ENCODE measurements at places on chromosomes 13 and 19.

DNA sequence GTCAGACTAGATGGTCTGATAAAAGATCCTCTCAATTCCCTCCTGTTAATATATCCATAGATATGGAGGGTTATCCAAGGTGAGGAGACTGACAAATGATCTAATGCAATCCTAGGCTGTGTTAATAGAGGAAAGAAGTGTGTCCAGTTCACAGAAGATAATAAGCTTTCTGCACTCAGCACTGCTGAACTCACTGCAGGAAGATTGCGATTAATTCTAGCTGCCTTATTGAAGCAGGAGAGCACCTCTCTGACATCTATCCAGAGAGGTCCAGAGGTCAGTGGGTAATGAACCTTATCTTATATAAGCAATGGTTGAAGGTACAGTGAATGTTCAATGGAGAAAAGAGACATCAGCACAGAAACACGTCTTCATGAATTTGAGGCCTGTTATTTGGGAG is 75.9 kb upstream of the SLC10A2 start:
- DNase-seq = no peak
- no peaks in the 10 kb centered on the region for H3K4me1 ChIP-seq
- no peak overlapping the region for H3K27ac ChIP-seq
- H3K36me3 ChIP-seq = no peaks in the 10 kb centered on the region
- no peak overlapping the region for H3K4me3 ChIP-seq

GRCh38 chr13:103539265-103539664 is 473.0 kb upstream of the SLC10A2 start:
- no peaks in the 10 kb centered on the region for H3K36me3 ChIP-seq
- no peak overlapping the region for H3K4me3 ChIP-seq
- H3K4me1 ChIP-seq = no peaks in the 10 kb centered on the region

DNA sequence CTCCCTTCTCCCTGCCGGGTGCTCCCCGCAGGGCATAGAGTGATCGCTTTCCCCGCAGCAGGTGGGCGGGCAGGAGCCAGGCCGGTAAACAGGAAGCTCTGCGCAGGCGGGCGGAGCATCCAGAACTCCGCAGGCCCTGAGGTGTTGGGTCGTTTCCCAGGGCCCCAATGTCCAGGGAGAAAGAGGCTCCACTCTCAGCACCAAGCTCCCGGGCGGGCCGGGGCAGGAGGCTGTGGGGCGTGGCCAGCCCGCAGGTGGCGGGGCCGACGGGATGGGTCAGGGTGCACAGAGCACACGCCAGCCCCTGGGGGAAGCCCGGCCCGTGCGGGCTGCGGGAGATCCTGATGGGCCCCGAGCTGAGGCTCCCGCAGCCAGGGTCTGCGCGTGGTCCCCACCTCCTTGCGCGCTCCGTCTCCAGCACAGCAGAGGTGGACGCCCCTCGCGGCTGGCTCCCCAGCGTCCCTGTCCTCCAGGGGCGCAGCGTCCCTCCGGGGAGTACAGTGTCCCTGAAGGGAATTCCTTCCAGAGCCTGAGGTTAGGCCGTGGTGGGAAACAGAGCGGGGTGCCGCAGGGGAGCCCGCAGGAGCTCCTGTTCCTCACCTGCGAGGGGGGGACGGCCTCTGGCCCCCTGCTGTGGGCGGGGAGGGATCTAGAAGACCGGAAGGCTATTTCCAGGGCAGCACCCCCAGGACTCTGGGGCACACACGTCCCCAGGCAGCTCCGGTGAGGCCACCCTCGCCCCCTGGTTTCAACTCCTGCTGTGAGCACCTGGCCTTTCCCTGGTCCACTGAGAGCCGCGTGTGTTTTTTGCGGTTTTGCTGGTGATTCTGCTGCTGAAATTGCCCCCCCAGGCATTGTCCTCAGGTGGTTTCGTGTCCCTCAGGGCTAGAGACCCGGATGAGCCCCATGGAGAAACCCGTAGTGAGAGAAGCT is 12.2 kb downstream of the PIP5K1C start:
- DNase-seq = peak; percentile 70
- peaks cover 54% of the 10 kb centered on the region for H3K4me1 ChIP-seq
- peak overlapping the region; percentile 58 for H3K4me3 ChIP-seq
- H3K27me3 ChIP-seq = no peaks in the 10 kb centered on the region
- H3K36me3 ChIP-seq = peaks cover 32% of the 10 kb centered on the region

DNA sequence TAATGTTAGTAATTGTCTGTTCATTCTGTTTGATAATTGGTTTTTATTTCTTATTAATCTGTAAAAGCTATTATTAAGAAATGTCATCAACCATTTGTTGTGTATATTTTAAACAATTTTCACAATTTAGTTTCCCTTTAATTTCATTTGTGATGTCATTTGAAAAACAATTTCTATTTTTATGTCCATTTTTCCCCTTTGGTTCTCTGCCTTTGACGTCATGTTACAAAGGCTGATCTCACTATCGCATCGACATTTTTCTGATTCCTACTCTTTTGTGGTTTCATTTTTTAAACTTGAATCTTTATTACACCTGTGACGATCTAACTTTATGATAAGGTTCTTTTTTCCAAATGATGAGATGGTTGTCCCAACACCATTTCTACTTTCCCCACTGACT is 191.0 kb upstream of the ZNF507 start:
- no peak for DNase-seq
- H3K27ac ChIP-seq = no peak overlapping the region
- H3K4me1 ChIP-seq = no peaks in the 10 kb centered on the region
- no peaks in the 10 kb centered on the region for H3K36me3 ChIP-seq
- H3K4me3 ChIP-seq = no peak overlapping the region

DNA sequence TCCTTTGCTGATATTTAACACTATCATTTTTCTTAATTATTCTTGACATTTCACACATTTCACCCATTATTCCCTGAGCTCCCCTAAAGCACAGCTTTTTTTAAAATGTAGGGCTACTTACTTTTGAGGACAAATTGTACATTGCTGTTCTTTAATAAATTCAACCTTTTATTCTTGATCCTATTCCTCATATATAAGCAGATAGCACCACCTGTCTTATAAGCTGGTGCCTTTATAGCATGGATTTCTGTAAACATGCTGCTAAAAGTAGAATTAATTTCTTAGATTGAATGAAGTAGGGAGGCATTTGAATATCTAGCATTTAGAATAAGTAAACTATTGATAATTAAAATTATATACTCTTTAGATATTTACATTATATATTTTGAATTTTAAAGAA is 603.4 kb upstream of the PCDH9 start:
- H3K4me1 ChIP-seq = no peaks in the 10 kb centered on the region
- no peaks in the 10 kb centered on the region for H3K27me3 ChIP-seq
- H3K4me3 ChIP-seq = no peak overlapping the region
- DNase-seq = no peak
- H3K27ac ChIP-seq = no peak overlapping the region
